T-helper 22 cell (primary cell): ENCODE measurements at places on chromosomes 1 and 21.

GRCh38 chr1:174022976-174023277, 770 bp upstream of the RC3H1 start:
- no peak for DNase-seq

- no peak for DNase-seq
Measured at GRCh38 chr1:206854401-206855129, 10.9 kb upstream of the IL20 start.

DNA sequence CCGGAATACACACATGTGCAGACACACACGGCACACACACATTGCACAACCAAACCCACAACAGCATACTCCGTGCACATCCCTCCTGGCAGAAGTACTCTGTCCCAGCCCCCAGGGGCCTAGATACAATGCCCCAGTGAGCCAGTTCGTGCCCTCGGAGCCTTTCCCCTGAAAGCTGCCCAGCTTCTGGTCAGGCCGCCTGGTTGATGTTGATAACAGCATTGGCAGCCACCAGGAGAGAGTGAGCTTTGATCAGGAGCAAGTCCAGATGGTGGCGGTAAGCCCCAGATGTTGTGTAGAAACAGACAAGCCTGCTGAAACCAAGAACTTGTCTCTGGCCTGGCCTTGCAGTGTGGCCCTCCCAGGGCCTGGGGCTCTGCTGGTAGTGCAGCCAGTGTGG, 109.1 kb downstream of the GRIK3 start:
- DNase-seq: no peak

GRCh38 chr1:15522551-15522950, 1.5 kb downstream of the CASP9 start:
- DNase-seq: no peak

DNA sequence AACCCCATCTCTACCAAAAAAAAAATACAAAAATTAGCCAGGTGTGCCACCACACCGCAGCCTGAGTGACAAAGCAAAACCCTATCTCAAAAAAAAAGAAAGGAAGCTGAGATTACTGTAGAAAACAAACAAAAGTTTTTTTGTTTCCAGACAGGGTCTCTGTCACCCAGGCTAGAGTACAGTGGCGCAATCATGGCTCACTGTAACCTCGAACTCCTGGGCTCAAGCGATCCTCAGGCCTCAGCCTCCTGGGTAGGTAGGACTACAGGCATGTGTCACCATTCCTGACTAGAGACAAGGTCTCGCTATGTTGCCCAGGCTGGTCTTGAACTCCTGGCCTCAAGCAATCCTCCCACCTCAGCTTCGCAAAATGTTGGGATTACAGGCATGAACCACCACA, 2.8 kb upstream of the PYGO2 start:
- DNase-seq: no peak

GRCh38 chr1:160818207-160818937, 22.4 kb downstream of the LY9 start:
- no peak for DNase-seq

- peak; percentile 79 for DNase-seq
Measured at GRCh38 chr1:89608319-89608983, 24.5 kb upstream of the LRRC8C start.

- DNase-seq: no peak
Measured at GRCh38 chr1:43937179-43937865, 3.7 kb downstream of the ARTN start.

- no peak for DNase-seq
Measured at GRCh38 chr1:230112131-230112701, 45.2 kb downstream of the GALNT2 start.

- no peak for DNase-seq
Measured at GRCh38 chr1:111236806-111237205, 9.3 kb downstream of the CHI3L2 start.

DNA sequence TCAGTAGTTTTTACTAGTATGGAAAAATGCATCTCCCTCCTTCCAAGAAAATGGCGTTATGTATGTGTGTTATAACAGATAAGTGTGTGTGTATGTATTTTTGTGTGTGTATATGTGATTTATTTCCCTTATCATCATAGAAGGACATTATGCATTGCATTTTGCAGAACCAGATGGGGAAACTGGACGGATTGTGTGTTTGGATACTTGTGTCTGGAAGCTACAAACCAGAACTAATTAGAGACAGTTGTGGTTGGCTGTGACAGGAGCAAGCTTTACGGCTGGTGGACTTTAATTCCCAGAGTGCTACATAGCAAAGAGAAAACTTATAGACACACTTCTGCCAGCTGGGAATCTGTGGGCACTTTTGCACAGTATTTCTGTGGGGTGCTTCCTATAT, 162.5 kb downstream of the RWDD3 start:
- DNase-seq: no peak

- DNase-seq: no peak
Measured at GRCh38 chr1:32969566-32969965, 5.0 kb upstream of the RNF19B start.
